NCI-H2171 treated with DMSO at 0.1 percent for 48 hours (cell line): ENCODE measurements at places on chromosomes 5 and 9.

- DNase-seq: no peak
These were observed 56.5 kb downstream of the AMBP start for GRCh38 chr9:114021578-114021977.

- DNase-seq: no peak
These were observed 272.9 kb upstream of the PTGER4 start for GRCh38 chr5:40406741-40407211.

GRCh38 chr9:124257070-124257843 is 492 bp upstream of the NEK6 start:
- no peak for DNase-seq

GRCh38 chr5:1974081-1974480 is 91.4 kb upstream of the IRX4 start:
- DNase-seq: no peak

GRCh38 chr5:127275641-127276193 is 14.9 kb upstream of the MEGF10 start:
- DNase-seq: no peak

DNA sequence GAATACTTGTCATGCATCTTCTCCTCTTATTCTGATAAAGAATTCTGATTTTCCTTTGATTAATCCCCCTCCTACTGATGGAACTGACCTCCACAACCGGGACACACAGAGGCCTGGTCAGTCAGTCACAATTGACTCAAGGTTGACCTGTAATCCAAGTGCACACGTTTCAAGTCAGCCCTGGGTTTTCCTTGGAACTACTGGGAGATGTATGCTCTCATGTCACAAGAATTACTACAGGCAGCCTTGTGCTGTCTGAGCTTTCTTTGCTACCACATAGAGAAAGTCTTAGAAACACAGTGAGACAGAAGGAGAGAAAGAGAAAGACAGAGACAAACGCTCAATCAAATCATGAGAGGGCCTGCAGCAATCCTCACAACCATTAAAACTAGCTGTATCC is 345.8 kb downstream of the PDE4D start:
- DNase-seq: no peak

DNA sequence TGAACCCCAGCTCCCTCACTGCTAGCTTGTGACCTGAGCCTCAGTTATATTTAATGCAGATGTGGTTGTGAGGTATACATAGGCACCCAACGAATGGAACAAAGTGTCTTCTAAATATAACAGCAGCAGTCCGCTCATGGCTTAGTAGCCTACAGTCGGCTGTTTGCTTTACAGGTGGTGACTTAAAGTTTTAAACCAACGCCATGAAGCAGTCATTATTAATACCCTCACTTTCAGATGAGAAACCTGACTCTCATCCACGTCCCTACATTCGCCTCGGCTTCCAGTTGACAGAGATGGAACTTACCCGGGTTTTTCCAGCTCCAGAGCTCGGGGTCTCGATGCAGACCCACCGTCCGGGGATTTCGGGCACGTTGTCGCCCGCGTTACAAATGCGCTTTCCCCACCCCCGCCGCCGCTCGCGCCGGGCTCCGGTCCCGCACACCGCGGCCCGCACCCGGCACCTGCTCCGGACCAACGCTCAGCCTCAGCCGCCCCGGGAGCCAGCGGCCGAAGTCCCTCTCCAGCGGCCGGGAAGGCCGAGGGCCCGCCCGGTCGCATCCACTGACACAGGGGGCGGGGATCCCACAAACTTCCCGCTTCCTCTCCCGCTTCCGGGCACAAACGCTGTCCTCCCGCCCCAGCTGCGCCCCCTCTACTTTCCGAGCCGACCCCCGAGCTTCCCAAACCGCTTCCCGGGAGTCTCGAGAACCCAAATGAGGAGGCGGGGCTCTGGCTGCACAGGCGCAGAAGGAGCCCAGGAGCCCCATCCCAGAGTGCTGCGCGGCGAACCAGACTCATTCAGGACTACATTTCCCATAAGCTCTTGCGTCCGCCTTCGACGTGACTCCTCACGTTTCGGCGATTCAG is at the start of gene ZNF782:
ZNF782 (minus strand) TSS at position 734 of the 870 bp plus-strand sequence. CDS start 2,553 bp downstream, outside the sequence.
- peak; percentile 98 for DNase-seq

- DNase-seq: no peak
These were observed 112.7 kb upstream of the SLC24A2 start for GRCh38 chr9:19901586-19901985.

DNA sequence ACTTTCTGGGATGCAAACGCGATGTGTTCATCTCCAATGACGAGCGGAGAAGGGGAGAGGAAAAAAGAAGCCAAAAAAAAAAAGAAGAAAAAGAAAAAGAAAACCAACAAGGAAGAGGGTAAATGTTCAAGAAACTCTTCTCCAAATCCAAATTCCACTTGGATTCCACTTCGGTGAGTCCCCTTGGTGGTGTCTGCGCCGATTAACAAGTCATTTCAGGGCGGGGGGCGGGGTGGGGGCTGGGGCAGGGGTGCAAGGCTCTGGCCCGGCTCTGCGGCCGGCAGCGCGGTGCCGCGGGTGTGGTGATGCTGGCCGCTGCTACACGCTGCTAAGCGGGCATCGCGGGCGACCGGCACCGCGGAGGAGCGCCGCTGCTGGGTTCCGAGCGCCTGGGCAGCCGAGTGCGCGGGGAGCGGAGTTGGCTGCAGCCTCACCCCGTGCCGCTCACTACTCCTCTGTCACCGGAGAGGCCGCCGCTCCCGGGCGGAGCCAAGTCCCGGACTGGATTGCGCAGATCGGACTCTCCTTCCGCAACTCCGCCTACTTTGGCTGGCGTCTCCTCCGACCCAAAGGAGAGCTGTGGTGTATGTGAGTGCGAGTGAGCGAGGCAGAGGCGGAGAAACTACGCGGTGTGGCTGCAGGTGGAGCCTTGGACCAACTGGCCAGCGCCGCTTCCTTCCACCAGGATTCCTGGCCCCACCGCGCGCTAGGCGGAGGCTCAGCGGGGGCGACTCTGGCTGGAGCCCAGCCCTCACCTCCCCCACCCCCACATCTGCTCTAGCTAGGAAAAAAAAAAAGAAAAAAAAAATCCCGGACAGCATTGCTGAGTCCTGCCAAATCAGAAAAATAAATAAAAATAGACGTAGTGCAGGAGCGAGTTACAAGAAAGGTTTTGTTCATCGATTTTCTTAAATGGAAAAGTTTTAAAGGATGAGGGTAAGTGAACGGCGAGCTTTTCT is at the start of gene SEMA6A:
SEMA6A (minus strand) TSS at position 457 of the 959 bp plus-strand sequence. CDS start 69,879 bp downstream, outside the sequence.
- peak; percentile 79 for DNase-seq

DNA sequence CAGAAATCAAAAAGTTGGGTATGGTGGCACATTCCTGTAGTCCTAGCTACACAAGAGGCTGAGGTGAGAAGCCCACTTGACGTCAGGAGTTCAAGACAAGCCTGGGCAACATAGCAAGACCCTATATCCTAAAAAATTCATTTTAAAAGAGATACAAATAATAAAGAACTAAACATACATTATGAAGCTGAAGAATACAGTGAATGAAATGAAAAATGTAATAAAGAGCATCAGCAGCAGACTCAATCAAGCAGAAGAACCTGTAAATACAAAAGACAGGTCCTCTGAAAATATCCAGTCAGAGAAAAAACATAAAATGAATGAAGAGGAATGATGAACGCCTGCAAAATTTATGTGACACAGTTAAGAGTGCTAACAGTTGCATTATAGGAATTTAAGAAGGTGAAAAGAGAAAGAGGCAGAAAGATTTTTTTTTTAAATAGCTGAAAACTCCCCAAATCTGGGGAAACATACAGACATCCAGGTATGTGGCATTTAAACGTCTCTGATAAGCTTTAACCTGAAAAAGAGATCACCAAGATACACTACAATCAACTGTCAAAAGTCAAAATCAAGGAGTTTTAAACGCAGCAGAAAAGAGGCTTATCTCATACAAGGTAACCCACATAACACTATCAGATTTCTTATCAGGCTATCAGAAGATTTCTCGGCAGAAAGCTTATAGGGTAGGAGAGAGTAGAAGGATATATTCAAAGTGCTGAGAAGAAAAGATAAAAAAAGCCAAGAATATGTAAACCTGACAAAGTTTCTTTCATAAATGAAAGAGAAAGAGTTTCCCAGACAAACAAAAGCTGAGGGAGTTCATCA is 57.6 kb downstream of the PRRC1 start:
- DNase-seq: no peak

DNA sequence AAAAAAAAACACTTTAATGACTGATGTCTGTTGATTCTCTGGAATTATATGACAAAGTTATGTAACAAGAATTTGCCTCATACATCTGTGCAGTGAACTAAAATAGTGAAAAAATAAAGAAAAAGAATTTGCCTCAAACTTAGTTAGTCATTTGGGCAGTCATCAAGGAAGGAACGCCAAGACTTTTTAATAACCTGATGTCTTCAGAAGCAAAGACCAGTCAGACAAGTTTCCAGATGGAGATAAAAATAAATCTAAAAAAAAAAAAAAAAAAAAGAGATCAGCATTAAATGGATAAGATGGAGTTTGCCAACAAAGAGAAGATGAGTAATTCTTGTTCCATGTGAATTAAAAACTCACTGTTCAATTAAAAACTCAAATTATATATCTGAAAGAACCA is 52.3 kb upstream of the JMY start:
- no peak for DNase-seq

- no peak for DNase-seq
These were observed 22.2 kb upstream of the CREBRF start for GRCh38 chr5:173033923-173034322.

DNA sequence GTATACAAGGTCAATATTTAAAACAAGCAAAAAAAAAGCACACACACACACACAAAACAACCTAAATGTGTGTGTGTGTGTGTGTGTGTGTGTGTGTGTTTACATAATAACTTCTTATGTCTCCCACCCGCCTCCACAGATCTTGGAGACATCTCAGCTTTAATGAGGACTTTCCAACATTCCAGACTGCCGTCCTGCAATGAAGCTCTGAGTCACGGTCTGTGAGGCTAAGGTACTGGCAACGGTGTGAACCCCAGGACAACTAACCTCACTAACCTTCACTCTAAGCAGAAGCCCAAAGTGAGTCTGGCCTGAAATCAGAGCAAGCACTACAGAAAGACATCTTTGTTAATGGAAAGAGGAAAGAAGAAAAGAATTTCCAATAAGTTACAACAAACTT is 22.3 kb downstream of the ZNF474 start:
- DNase-seq: no peak

- no peak for DNase-seq
These were observed 70.5 kb downstream of the DMRT2 start for GRCh38 chr9:1120500-1121165.

DNA sequence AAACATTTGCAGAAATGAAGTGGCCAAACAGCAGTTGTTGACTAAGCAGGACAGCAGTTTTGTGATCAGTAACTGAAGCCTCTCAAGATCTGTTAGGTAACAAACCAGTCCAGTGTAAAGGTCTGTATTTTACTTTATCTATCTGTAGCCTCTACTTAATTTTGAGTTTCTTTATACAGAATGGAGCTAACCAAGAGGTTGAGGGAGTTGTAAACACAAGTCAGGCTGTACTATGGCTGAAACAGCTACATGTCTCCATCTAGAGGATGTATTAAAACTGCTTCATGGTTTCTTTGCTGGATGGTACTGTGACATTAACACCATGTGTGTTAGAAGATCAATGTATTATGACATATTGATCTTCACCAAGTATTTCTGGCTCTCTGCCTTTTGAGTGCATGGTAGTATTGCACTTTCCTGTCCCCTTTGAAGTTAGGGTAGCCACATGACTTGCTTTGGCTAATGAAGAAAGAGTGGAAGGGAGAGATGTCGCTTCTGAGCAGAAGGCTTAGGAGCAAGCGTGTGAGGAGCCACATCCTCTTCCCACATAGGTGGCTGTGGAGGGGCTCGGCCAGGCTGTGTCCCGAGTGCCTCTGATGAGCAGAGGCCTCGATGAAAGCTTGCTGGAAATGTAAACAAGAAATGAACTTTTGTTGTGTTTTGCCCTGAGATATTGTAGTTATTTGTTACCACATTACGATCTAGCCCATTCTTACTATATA is 105.6 kb upstream of the PCA3 start:
- no peak for DNase-seq
